Right cardiac atrium (tissue), 5 donors: ENCODE measurements at places on chromosomes 16 and 17. TPM values are rescaled to one million over a fixed set of nuclear protein-coding genes. Genes with fewer than 3 reads are reported as not detected.

- no peak for DNase-seq
Measured at GRCh38 chr17:58085039-58085715, 2.0 kb downstream of the DYNLL2 start.

DNA sequence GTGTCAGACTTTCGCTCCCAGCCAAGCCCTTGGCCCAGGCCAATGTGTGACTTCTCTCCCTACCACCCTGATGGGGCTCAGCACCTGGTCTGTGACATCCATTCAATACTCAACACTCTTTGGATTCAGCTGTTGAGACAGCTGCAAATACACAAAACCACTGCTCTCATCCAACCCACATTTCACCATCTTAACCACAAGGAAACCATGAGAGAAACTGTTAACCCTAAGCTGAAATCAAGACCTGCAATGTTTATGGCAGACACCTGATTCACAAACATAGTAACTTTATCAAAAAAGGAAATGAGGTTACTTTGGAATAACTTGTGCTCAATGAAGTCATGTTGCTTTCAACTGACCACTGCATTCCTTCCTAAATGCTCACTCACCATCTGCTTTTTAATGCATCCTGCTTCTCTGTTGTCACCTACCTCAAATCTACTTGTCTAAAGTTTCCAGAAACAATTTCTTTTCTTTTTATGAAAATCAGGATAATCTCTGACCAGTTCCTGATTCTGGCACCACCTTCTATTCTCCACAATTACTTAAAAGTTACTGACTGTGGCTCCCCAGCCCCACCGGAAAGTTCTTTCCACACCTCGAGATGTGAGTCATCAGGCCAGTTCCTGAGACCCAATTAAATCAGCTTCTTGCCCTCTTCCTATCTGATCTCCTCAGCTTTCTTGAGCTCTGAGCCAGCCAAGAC, 88.2 kb downstream of the NOG start:
- DNase-seq: no peak

- no peak for DNase-seq
Measured at GRCh38 chr17:62739645-62740388, 68.3 kb downstream of the MARCHF10 start.

- DNase-seq: no peak
Measured at GRCh38 chr17:47726796-47727703, 6.0 kb upstream of the TBX21 start.

The HOXB1 gene
- not detected for polyA plus RNA-seq
